SK-N-MC (cell line): ENCODE measurements at places on chromosomes 4 and X.
A peak's percentile ranks its signal among the peaks of the same experiment; 100 is the strongest.

DNA sequence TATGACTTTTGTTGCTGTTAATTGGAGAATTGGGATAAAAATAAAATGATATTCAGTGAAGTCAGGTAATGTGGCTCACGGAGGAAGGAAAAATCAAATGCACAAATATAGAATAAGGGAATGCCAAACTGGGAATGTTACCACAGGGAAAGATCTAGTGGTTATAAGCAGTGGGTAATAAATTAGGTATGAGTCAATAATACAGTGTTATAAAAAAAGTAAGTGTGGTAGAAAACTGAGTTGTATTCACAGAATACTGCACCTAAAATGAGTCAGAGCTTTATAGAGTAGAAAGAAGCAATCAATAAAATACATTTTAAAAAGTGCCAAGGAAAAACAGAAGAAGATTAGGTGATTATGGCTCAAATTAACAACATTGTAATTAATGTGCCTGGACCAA is 34.5 kb downstream of the INTS12 start:
- DNase-seq, result no peak

- no peak for DNase-seq
Observed at GRCh38 chrX:115330498-115331168, 41.1 kb downstream of the LUZP4 start.

DNA sequence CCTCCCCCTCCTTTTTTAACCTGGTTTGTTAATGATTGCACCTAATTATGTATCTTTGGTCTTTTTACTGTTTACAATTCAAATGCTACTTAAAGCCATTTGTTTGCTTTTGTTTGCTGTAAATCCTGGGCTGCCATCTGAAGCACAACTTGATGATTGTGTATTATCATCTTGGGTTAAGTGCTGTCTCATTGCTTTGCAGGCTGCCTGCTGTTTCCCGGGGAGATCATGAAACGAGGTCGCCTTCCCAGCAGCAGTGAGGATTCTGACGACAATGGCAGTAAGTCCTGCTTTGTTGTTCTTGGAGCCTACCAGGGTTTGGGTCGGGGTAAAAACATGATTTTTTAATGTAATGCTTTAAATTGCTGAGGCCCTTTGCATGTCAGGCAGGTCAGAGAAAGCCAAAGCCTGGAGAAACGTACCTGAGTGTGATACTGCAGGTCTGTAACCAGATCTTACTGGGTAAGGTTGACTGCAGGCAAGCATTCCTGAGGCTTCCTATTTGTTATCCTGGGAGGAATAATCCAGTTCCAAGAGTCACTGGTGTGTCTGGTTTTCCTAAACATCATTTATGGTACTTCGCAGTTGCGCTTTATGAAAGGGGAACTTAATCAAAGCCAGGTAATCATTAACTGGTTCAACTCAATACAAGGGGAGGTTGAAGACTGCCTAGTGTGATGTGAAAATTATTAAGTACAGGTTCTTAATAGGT is 22.2 kb downstream of the JADE1 start:
- no peak for DNase-seq

DNA sequence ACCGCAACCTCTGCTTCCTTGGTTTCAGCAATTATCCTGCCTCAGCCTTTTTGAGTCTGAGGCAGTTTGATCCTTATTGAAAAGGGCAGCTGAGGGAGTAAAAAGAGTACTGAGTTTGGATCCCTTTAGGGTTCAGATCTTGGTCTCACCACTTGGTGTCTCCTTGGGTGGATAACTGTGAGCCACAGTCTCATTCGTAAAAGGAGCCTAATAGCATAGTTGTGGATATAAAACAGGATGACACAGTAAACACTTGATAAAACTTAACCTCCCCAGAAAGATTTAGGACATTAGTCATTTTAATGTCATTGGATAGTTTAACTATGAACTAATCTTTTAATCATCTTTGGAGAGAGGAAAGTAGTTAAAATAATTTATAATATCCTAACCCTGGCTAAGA is 173.0 kb downstream of the ANK2 start:
- no peak for DNase-seq

GRCh38 chrX:153816831-153817690 is 13.3 kb downstream of the PDZD4 start:
- DNase-seq, result no peak

DNA sequence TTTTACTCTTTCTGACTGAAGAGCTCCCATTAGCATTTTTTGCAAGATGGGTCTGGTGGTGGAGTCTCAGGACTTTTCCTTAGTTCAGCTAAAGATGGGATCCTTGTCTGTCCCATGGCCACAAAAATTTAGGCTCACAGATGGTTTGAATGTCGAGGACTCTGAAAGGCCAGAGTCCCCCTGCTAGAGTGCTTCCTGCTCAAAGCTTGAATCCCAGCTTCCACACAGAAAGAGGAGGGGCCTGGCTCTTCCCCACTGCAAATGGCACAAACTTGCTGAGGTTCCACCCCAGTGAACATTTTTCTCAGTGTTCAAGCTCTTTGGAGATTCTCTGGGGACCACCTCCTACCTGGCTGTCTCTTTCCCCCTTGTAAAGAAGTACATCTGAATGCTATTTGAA is 64.7 kb upstream of the UGT2B15 start:
- no peak for DNase-seq

- no peak for DNase-seq
Observed at GRCh38 chr4:153137159-153137558, 67.1 kb upstream of the TRIM2 start.

DNA sequence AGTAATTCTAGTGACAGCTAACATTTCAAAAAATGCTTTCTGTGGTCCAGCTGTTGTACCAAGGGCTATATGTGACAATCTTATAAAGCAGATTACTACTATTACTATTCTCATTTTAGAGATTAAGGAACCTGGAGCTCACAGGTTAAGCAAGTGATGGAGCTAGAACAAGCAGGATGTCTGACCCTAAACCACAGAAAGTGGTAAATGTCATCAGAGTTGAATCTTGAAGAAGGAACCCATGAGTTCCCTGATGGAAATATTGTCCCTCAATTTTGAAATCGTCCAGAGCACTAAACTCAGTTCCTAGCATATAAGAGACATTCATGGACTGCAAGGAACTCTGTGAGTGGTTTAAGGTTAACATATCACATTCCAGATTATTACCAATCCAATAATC is 214.0 kb downstream of the APBB2 start:
- DNase-seq, result no peak

DNA sequence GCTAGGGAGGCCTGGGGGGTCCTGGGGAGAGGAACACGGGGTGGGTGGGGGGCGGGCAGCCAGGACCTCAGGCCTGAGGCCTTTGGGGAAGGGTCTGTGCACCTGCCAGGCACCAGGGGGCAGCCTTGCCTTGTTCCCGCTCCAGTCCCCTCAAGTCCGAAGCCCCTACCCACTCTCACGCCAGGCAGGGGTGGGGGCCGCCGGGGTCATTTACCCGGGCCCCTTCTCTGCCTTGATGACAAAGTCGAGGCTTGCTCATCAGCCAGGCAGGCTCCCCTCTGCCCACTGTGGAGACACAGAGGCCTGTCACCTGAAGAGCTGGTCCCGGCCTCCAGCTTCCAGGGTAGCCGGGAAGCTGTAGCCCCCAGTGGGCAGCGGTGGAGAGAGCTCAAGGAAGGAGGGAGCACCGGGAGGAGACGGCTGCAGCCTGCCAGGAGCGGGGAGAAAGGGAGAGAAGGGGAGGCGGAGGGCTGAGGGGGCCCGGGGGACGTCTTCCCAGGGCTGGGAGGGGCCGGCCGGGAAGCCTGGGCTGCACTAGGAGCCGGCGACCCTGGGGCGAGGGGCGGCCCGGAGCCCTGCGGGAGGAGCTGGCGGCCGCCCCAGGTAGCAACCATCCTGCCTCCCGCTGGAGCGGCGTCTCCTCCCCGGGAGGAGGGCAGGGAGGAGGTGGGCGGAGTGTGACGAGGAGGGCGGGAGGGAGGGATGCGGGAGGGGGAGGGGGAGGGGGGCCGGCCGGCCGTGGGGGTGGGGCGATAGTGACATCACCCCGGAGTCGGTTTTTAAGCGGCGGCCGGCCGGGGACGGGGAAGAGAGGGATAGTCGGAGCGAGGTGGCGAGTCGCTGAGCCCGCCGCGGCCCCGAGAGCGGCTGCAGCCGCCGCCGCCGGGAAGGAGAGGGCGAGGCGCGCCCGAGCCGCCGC is at the start of gene SLC6A8:
SLC6A8 (plus strand) TSS at position 806 of the 919 bp plus-strand sequence. CDS start 649 bp downstream, outside the sequence.
- no peak for DNase-seq

GRCh38 chrX:72031634-72032033 is 100.1 kb downstream of the RTL5 start:
- no peak for DNase-seq

GRCh38 chr4:79576429-79576753 is 168.4 kb upstream of the GK2 start:
- DNase-seq, result peak; percentile 53

GRCh38 chr4:87316961-87317360 is 5.7 kb downstream of the HSD17B13 start:
- DNase-seq, result no peak

DNA sequence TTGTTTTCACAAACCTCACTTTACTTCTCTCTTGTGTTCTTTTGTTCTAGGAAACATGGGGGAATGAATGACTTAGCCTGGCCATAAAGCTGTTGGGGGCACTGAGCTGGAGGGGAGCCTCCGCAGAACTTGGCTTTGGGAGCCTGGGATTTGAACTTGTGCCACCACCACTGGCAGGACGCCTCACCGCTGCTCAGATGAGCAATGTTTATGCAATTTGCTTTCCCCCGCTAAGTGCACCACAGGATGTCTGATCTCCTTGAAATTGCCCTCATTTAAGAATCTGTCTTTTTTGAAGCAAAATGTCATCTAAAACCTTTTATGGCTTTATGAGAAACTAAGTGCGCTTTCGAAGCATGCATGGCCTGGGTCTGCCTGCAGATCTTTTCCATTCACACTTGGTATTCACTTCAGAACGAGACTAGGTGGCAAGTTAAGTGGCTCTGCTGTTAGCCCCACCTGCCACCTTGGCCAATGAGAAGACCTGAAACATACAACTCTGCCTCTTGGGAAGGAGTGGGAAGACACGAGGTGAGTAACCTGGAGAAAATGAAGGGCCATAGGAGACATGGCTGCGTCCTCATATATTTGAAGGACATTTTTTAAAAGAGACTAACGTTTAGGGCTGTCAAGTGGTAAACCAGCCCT is 119.3 kb downstream of the LDB2 start:
- no peak for DNase-seq

DNA sequence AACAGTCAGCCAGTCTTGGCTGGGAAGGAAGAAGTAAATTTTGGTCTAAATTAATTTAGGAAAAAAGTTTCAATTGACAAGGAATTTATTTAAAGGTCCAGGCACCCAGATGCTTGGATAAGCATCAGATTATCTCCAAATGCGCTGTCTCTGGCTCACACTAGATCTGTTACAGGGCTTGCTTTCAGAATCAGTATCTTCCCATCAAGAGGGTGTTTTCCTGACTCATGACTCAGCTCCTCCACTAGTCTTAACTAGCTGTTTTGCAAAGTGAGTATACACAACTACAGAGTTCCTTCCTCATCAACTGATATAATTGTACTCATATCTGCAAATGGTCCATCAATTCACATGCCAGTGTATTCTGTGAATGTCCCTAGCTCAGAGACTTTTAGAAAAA is 482.1 kb upstream of the CPEB2 start:
- DNase-seq, result no peak

DNA sequence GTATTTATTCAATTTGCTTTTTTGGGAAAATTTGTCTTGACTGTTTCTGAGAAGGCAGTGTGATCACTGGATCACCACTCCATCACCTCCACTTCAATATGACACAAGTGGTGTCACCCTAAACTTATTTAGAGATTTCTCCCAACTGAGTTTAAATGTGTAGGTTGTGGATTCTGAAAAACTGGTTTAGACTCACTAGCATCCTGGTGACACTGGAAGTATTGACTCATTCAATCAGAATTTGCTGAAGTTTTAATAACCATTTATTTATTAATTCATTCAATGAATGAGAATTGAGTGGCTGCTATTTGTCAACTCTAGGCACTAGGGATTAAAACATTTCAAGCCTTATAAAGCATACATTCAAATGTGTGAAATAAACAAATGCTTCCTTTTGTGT is 819.1 kb upstream of the EPHA5 start:
- DNase-seq, result no peak

GRCh38 chr4:99828477-99828876 is 11.8 kb downstream of the DAPP1 start:
- DNase-seq, result no peak

DNA sequence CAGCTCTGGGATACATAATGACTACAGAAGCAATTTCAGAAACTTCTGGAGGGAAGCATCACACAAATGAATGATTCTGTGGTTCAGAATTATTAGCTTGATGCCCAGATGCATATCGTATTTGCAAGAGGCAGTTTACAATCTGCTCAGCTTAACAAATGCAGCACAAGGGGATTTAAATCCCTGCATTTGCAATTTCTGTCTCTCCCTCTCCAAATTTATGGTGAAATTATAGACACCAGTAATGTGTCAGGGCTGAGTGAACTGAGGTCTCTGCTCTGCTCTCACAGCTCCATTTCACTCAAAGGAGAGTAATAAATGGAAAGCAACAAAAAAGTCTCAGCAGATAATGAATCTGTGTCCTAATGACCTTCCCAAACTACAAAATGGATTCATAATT is 80.2 kb downstream of the TMEM156 start:
- no peak for DNase-seq

DNA sequence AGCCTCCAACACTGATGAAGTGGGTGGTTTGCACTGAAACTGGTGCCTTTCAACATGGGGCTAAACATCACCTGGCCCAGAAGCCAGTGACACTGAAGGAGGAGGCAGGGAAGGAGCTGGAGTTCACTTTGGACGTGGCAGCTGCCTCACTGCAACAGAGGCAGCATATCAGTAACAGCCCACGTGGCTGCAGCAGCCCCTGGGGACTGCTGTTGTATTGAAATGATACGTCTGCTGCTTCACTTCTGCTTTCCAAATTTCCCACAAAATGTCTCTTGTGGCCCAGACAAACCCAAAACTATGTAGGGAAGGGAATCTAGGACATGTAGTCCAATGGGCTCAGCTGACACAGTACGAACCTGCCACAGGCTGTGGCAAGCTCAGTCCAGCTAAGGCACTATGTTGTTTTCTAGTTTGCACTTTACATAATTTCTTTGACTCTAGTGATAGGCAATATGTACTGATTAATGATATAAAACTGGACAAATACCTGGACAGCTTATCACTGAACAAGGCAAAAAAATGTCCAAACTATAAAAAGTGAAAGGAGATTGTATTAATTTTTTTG is 84.7 kb upstream of the RAPGEF2 start:
- no peak for DNase-seq

DNA sequence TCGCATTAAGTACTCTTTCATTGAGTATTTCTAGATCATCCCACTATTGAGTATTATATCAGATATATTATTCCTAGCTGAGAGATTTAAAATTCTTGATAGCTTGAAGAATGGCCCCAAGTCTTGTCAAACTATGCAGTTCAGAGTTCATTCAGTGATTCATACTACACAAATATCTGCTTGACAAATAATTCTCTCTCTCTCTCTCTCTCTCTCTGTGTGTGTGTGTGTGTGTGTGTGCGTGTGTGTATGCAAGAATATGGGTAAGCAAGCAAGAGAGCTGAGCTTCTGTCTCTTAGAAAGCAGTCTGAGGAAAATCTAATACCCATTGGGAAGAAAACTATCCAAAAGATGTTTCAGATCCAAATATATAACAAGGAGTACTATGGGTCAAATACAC is 142.0 kb downstream of the SLC10A7 start:
- DNase-seq, result no peak

- no peak for DNase-seq
Observed at GRCh38 chr4:105679186-105679585, 29.3 kb downstream of the INTS12 start.

GRCh38 chr4:130859991-130860390 is 1764.0 kb downstream of the C4orf33 start:
- DNase-seq, result no peak

- DNase-seq, result no peak
Observed at GRCh38 chrX:66384722-66385121, 220.7 kb downstream of the HEPH start.

GRCh38 chr4:111501946-111502345 is 643.3 kb upstream of the FAM241A start:
- DNase-seq, result no peak
